ENCODE measurements at places on chromosomes 1 and 21.
A peak's percentile ranks its signal among the peaks of the same experiment; 100 is the strongest.

- no peak for DNase-seq
Measured at GRCh38 chr1:156483397-156483796, 17.2 kb downstream of the MEF2D start.

DNA sequence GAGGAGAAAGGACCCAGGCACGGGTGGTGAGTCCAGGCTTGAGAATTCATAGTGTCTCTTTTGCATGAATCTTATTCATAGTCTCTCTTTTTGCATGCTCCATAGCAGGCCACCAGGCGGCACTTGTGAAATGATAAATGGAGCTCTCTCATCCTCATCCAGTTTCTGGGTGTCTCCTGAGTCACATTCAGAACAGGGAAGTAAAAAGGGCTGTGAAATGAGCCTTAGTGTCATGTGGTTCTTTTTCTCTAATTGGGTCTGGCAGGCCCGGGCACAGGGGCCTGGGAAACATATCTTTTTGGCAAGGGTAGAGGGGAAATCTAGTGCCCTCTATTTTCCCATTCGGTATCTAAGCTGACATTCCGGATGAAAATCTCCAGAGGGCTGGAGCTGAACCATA, 19.1 kb upstream of the NCF2 start:
- no peak for DNase-seq

GRCh38 chr1:112735752-112736151, 20.6 kb upstream of the PPM1J start:
- DNase-seq, result no peak

DNA sequence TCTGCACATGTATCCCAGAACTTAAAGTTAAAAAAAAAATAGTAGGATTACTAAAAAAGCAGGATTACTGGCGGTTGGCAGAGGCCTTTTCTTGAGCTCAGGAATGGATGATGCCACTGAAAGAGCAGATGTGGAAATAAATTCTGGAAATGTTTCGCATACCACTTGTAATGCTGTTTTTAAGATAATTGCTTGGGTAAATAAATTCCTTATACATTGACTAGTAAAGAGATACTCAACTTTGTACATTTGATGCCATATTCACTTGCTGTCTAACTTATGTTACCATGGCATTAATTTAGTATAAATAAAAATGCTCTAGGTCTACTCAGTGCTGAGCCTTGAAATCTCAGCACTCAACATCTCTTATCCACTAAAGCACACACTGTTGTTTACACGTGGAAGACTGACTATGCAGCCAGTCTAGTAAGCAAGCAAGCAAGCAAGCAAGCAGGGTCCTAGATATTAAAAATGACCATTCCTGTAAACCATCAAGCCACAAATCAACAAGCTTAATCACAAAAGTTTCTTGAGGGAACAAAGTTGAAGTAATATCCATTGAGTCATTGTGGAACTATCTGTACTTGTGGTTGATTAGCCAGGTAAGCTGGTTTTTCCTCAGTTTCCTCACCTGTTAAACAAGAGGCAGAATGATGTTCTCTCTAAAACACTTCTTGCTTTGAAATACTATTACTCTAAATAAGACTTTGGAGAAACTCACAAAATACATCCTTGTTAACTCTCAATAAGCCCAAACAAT, 1.7 kb upstream of the RASAL2 start:
- no peak for DNase-seq

DNA sequence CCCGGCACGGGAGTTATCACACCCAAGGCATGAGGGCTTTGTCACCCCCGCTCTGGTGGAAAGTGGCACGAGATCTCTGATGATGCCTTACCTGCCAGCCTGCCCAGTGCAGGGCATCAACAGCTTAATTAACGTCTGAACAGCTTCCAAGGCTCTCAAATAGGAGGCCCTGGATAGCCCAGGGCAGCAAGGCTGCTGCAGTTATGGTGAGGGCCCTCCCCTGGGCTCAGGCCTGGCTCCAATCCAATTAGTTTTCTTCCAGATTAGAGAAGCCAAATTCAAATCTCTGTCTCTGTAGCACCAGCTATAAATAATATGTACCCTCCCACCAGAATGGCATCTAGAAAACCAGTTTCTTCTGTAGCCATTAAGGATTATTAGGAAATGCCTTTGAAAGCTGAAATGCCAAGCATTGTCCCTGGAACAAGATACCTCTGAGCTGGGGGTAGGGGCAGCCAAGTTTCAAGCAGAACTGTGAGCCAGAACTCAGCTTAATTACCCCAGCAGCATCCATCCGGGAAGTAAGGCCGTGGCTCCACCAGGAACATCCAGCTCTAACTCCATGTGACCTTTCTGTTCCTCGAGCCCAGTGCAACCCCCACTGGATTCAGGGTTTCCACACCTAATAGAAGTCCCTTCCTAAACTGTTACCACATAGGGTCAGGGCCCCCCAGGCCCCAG, 12.5 kb downstream of the QSOX1 start:
- peak; percentile 5 for DNase-seq
